ENCODE measurements at places on chromosomes 13 and 19.
A peak's percentile ranks its signal among the peaks of the same experiment; 100 is the strongest.

DNA sequence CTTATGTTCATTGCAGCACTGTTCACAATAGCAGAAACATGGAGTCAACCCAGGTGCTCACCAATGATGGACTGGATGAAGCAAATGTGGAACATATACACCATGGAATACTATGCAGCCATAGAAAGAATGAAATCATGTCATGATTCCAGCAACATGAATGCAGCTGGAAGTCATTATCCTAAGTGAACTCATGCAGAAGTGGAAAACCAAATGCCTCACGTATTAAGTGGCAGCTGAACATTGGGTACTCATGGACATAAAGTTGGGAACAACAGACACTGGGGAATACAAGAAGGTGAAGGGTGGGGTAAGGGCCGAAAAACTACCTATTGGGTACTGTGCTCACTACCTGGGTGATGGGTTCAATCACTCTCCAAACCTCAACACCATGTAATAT, 915.9 kb downstream of the UQCRFS1 start:
- DNase-seq = no peak

GRCh38 chr13:113442354-113442984, 10.8 kb downstream of the ADPRHL1 start:
- DNase-seq = no peak

- peak; percentile 24 for DNase-seq
Measured at GRCh38 chr13:93561576-93562225, 335.1 kb downstream of the GPC6 start.

DNA sequence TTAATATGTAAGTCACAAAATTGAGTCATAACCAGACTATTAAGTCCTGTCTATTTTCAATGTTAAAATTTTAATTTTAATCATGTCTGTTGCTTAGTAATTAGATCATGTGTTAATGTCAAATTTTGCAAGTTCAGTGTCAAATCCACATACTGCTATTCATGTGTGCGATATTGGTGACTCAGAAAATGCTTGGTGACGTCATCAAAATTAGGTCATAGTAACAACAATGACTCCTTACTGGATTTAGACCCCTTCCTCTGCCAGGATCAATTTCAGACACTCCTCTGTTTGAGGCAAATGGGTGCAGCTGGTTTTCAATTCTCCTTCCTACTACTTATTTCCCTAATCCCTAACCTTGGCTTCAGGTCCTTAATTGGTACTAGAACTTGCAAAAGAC, 1394.3 kb upstream of the SLC10A2 start:
- DNase-seq = no peak

DNA sequence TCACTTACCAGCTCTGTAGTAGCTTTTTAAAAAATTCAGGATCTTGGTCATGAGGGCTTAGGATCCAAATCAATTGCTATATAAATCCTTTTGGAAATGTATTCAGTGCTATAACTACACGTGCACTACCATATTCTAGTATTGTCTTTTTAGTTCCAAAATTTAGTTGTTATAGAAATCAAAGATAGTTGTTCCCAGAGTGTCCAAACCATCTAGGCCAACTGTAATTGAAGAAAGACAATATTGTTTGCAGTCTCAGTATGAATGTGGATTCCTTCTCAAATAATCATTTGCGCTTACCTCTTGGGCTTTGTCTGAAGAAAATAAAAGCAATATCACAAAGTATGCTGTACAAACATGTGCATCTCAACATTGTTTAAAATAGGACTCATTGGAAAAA, 184.1 kb upstream of the EDNRB start:
- DNase-seq = no peak

- no peak for DNase-seq
Measured at GRCh38 chr19:50932018-50932689, 20.7 kb downstream of the KLK5 start.

DNA sequence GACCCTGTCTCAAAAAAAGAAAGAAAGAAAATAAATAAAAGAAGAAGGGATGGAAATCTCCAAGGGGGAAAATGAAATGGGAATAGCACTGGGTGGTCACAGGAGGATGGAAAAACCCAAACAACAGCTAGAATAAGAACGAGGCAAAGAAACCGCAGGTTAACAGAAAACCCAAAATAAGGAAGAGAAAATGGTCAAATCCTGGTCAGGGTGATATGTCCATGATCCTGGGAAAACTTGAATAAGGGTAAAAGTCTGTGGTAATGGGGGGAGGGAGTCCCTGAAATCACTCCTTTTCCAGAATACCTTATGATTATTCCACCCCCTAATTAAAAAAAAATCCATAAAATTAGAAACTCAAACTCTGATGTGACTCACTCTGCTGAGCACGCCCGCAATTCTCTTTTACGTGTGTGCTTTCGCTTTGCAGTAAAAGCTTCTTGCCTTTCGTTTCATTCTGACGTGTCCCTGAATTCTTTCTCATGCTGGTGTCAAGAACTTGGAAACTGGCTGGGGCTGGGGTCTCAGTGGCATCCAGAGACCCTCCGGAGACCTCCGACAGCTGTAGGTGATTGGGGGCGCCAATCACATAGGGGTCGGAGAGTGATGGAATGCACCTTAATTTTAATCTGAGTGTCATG, 4.3 kb upstream of the NAXD start:
- DNase-seq = no peak

DNA sequence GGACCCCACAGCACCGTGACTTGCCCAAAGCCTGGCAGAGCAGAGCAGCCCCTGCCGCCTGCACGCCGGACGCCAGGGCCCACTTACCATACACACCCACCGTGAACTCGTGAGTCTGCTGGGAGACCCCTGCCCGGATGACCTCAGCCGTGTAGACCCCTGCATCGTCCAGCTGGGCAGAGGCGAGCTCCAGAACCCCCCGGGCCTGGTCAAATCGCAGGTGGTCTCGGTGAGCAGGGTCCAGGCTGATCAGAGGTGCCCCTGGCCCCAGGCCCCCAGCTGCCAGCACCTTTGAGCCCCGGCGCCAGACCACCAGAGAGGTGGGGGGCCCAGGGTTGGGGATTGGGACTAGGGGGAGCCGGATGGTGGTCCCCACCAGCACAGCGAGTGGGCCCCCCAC, 873 bp downstream of the VSIG10L start:
- DNase-seq = no peak

DNA sequence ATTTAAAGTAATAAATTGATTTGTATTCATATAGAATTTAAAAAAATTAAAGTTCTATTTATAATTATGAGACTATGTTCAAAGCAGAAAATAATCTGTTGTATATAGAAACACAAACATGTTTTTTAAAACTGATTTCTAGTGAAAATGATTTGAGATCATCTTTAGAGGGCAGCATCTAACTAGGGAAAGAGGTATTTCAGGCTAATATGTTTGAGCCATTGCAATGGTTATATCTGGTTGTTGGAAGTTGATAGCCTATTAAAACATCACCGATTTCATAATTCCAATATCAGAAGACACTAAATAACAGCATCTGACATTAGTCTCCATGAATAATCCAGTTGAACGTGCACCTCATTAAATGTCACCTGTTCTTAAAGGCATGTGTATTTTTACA, 79.8 kb upstream of the SLITRK6 start:
- DNase-seq = peak; percentile 41

- DNase-seq = no peak
Measured at GRCh38 chr13:113089693-113090414, 15.7 kb upstream of the F7 start.

GRCh38 chr13:45575830-45576180, 39.7 kb downstream of the ERICH6B start:
- DNase-seq = no peak

DNA sequence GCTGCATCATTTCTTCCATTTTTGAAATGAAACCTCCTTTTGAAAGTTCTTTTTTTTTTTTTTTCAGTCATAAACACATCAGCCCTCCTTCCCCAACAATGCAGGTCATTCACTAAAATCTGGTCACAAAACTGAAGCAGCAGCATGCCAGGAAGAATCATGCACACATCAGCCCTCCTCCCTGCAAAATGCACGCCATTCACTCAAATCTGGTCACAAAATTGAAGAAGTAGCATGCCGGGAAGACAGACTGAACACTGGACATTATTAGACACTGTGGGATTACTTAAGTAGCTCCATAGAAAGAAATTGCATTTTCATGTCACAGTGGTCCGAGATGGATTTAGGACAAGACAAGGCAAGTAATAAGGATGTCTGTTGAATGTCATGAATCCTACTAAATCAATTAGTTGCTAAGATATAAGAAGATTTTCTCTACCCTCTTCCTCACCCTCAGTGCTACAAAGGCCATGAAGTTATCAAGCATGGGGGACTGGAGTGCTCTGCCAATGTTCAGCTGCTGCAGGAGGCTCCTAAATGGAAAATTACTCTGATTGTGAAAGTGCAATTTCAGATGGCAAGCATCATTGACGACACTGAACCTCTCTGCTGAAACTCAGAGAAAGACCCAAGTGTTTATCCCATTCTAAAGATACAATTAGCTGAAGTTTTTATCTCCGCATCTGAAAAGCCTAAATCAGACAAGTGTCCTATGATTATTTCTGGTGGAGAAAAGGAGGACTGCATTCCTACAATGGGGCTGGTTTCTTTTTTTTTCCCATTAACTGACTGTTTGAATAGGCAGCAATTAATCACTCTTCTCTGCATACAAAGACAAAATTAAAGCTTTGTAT, 913.2 kb downstream of the DIAPH3 start:
- peak; percentile 27 for DNase-seq

GRCh38 chr19:13055213-13056051, 47.2 kb downstream of the LYL1 start:
- no peak for DNase-seq

DNA sequence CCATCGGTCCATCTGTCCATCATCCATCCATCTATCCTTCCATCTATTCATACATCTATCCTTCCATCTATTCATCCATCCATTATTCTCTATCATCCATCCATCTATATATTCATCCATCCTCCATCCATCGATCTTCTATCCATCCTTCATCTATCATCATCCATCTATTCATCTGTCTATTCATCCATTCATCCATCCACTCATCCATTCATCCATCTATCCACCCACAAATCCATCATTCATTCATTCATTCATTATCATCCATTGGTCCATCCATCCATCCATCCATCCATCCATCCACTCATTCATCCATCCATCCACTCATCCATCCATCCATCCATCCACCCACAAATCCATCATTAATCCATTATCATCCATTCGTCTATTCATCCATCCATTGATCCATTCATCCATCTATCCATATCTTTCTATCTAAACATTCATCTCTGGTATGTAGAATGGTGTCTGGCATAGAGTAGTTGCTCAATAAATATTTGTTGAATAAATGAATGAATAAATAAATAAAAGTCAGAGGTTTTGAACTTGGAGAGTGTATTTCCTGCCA, 36.6 kb downstream of the ZNF536 start:
- no peak for DNase-seq

GRCh38 chr13:26411206-26411605, 146.3 kb upstream of the WASF3 start:
- DNase-seq = no peak

DNA sequence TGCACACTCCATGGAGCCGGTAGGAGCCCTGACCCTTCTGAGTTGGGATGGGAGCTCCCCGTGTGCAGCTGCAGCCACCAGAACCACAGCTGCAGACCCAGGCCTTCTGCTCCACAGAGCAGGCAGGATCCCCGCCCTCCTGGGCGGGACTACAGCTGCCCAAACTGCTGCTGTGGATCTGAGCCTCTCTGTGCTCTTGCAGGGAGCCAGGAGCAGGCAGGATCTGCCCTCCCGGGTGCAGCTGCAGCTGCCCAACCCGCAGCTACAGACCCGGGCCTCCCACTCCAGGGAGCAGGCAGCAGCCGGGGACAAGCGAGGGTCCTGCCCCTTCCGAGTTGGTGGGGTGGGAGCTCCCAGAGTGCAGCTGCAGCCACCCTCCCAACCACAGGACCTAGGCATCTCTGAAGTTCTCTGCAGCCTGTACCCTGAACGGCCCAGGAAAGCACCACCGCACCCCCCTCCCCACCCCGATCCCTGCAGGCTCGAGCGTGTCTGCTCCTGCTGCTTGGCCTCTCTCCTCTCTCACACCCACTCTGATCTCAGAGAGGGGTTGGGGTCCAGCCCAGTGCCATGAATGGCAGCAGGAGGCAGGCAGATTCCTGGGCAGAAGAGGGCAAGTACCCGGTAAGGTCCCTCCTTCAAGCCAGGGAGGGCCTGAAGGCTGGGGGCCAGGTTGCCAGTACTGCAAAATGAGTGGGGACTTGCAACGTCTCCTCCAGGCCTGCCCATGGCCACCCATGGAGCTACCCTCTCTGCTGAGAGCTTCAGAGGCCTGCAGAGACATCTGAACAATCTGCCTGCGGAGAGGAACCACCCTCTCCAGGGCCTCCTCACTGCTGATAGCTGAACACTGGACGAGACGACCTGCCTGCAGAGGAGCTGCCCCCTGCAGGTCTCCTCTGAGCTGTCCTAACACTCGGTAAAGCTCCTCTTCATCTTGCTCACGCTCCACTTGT, 16.4 kb upstream of the EMP3 start:
- no peak for DNase-seq

DNA sequence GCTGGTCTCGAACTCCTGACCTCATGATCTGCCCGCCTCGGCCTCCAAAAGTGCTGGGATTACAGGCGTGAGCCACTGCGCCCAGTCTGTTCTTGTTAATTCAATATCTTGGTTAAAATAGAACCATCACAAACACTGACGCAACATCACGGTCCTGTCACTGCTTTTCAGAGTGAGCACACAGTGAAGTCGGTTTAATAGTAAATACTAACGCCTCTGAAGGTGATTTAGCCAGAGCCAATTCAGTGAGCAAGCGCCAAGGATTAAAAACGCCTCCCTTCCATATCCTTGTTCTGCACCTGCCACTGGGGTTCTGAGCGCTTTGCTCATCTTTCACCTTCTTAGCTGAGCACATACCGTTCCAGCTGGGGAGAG, 30.3 kb downstream of the LAMP1 start:
- DNase-seq = peak; percentile 52

- DNase-seq = no peak
Measured at GRCh38 chr19:19835560-19836038, 14.0 kb upstream of the ZNF506 start.

- DNase-seq = no peak
Measured at GRCh38 chr19:28607066-28607583, 605.8 kb downstream of the UQCRFS1 start.

- DNase-seq = no peak
Measured at GRCh38 chr19:51121257-51121656, 3.4 kb upstream of the SIGLEC9 start.

Data from NCI-H1417 (cell line).